ENCODE measurements at places on chromosomes 13 and 19.

DNA sequence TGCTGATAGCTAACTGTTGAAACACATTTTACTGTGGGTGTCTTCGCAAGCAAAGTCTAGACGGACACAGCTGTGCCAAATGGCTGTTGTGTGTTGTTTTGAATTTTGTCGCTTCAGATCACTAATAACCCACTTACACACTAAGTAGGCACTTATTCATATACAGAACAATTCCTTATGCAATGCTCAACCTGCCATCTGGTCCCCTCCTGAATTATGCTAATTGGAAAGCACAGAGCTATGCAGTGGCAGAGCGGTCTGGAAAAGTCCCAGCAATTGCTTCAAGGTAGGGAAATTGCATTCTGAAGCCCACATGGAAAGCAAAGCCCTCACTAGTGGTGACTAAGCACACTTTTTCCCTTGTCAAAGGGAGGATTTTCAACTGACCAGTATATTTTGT is 69.9 kb downstream of the C13orf42 start:
- no peak for DNase-seq

GRCh38 chr19:50266041-50266440 is 62.6 kb downstream of the MYH14 start:
- no peak for DNase-seq

- no peak for DNase-seq
Observed at GRCh38 chr13:70896136-70896535, 787.9 kb upstream of the KLHL1 start.

- no peak for DNase-seq
Observed at GRCh38 chr19:46428239-46429135, at the start of gene PNMA8C. Gene PNMA8C (minus strand): TSS chr19:46428936. CDS start chr19:46428359, 577 bp downstream.

DNA sequence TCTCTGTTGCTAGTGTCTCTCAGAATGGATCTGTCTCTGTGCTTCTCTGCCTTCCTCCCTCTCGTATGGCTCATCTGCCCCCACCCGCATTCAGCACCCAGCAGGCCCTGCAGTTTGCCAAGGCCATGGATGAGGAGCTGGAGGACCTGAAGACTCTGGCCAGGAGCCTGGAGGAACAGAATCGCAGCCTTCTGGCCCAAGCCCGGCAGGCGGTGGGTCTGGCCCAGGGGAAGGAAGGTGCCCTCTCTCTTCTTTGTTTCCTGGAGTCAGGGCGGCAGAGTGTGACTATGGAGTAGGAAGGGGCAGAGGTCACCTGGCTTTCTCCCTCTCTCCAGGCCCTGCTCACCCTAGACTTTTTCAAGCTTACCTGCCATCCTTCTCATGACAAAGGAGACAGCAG is 10.9 kb downstream of the KASH5 start:
- no peak for DNase-seq

DNA sequence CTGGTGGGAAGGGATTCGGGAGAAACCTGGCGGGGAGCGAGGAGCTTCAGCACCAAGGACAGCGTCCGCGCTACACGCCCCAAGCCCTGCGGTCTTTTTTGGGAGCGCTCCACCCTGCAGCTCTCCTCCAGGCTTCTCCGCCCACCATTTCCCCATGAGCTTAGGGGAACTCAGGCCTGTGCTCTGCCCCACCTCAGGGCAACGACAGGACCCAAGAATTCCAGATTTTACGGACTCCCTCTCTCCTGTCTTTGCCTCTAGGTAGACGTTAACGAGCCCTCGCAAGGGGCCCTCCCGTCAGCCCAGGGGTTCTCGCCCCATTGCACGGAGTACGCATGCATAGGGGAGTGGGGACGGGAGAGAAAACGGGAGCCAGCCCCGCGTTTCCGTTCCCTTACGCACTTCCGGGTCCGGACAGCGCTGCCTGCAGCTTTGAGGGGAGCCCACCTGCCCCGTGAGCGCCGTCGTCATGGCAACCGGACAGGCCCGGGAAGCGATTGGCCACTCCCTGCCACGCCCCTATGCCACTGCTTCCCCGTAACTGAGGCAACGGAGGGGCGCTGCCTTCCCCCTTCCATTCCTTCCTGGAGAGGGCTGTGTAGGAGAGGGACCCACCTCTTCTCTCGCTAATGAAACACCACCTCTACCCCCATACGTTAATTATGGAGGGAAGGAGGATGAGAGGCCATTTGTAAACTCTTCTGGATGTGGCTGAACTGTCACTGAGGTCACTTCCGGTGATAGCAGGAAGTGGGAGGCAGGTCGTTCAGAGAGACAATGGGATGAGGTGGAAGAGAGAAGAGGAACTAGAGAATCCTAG is 20.8 kb downstream of the NOVA2 start:
- DNase-seq = no peak

- DNase-seq = no peak
Observed at GRCh38 chr13:98878486-98879126, 99.3 kb downstream of the DOCK9 start.

DNA sequence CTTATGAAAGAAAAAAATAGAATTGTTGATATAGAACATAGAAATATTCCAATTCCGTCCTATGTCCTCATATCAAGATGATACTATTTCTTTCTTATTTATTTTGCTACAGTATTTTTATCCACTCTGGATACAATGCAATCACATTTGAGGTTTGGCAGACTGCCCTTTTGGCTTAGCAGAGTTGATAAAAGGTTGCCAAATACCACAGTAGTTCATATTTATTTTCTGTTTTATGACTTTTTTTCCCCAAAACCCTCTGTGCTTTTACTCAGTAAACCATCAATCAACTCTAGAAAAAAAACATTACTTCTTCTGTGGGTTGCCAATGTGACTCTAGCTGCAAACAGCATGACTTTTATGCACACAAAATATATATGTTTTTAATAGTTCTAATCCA is 424.5 kb downstream of the PCDH9 start:
- DNase-seq = no peak

DNA sequence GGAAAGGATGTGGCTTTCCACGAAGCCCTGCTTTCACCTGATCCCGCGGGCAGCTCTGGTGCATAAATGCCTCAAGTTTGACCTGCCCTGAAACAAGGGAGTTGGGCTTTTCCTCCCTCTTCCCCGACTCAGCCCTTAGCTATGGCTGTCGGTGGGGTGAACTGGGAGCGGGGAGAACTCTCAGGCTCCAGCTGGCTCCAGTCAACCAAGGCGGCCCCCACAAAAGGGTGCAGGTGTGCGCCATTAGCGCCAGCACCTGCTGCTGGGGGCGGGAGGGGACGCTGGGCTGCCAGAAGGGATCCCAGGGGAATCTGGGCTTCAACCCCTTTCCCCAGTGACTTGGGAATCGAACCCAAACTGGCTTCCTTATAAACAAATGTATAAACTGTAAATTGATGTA is 7.1 kb upstream of the DHRS12 start:
- no peak for DNase-seq

GRCh38 chr19:4012975-4013634 is 5.6 kb downstream of the PIAS4 start:
- DNase-seq = no peak

- no peak for DNase-seq
Observed at GRCh38 chr13:48562296-48563066, 29.6 kb upstream of the RCBTB2 start.

All from SK-N-MC (cell line).